ENCODE measurements at places on chromosomes 6 and 20. TPM values are rescaled to one million over a fixed set of nuclear protein-coding genes. Genes with fewer than 3 reads are reported as not detected.

GRCh38 chr6:107717781-107718180 lies 106.3 kb downstream of the SCML4 start:
- peaks cover 65% of the 10 kb centered on the region for H3K4me1 ChIP-seq
- H3K4me3 ChIP-seq: no peak overlapping the region
- H3K36me3 ChIP-seq: peaks cover 19% of the 10 kb centered on the region
- H3K27me3 ChIP-seq: no peaks in the 10 kb centered on the region
- no peak for DNase-seq
- H3K27ac ChIP-seq: peak overlapping the region; percentile 76

GRCh38 chr20:38859070-38859690 lies 53.7 kb downstream of the PPP1R16B start:
- no peak for DNase-seq
- H3K27me3 ChIP-seq: no peaks in the 10 kb centered on the region

GRCh38 chr6:37830225-37830624 lies 10.7 kb downstream of the ZFAND3 start:
- no peak overlapping the region for H3K4me3 ChIP-seq
- peaks cover 23% of the 10 kb centered on the region for H3K36me3 ChIP-seq
- DNase-seq: no peak
- H3K4me1 ChIP-seq: peaks cover 53% of the 10 kb centered on the region
- H3K27ac ChIP-seq: no peak overlapping the region

GTSF1L gene
- not detected for total RNA-seq

Measured in activated naive CD4-positive, alpha-beta T cell treated with anti-CD3 and anti-CD28 coated beads for 36 hours (primary cell).